ENCODE measurements at places on chromosomes 2 and 18.

DNA sequence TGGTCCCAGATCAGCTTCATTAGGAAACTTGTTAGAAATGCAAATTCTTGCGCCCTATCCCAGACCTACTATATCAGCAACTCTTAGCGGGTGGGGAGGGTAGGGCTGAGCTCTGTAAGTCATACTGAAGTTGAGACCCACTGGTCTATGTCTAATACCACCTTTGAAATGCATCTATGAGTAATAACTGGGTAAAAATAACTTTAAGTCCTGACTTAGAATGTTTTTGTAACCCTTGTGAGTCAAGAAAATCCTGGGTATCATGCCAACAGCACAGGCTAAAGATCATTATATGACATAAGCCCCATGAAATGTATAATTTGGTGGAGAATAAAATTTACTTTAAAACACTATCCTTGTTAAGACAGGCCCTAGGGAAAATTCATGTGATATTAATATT is 41.4 kb downstream of the PRKD3 start:
- DNase-seq = peak; percentile 82

GRCh38 chr2:224220586-224221255 is 181.2 kb downstream of the FAM124B start:
- peak; percentile 74 for DNase-seq

GRCh38 chr2:179020156-179020750 is 29.7 kb downstream of the CCDC141 start:
- DNase-seq = peak; percentile 47

- peak; percentile 93 for DNase-seq
Observed at GRCh38 chr2:220279372-220279771, 651.9 kb downstream of the SLC4A3 start.

GRCh38 chr2:205405752-205406151 is 276.5 kb upstream of the NRP2 start:
- DNase-seq = peak; percentile 17

- DNase-seq = no peak
Observed at GRCh38 chr2:142048581-142048980, 82.2 kb downstream of the LRP1B start.

DNA sequence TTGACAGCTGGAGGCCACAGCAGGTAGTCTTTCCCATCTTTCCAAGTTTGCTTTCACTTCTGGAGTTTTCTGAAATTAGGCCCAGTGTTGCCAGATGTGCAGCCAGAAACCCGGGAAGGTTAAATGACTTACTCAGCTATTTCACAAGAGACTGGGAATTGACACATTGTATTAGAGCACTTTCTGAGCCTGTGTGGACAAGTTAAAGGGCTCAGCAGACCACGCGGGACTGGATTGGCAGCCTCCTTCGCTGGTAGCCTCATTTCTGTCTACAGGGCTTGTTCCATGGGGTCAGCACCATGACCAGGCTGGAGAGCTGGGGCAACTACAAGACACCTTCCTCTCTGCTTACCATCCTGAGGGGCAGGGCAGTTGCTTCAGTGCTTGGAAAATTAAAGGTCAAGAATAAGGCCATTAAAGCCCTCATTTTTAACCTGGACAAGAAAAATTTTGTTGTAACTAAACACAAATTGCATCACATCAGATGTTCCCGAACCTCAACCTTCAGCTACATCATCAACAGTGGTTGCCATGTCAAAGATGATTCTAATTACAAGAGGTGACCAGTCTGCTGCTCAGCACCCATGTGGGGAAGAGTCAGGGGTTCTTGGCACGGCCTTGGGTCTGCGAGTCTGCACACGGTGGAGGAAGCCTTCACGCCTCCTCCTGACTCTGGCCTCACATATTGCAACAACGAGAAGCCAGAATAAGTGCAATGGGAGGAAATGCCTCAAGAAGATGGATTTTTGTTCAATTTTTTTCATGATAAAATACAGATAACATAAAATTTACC is 279.5 kb upstream of the RAB6C start:
- no peak for DNase-seq

GRCh38 chr2:113209011-113209645 is 35.4 kb downstream of the PSD4 start:
- peak; percentile 93 for DNase-seq

- no peak for DNase-seq
Observed at GRCh38 chr2:111210036-111210435, 89.3 kb downstream of the BCL2L11 start.

DNA sequence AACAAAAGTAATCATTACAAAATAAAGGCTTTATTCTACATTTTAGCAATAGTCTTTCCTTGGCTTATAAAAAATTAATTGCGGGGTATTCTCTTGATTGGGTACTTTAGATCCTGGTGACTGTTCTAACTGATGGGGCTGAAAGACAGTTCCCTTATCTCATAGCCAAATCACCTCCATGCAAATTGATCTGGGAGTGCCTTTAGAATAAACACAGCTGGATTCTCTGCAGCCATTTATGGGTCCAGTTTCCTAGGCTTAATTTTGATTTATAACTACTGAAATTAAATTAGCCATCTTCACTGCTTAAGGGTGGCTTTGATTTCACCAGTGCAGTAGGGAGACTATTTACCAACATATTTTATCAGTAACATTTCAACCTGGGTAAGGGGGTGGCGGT is 337.1 kb downstream of the NRXN1 start:
- DNase-seq = no peak

- no peak for DNase-seq
Observed at GRCh38 chr18:1653873-1654272, 749.2 kb downstream of the ADCYAP1 start.

DNA sequence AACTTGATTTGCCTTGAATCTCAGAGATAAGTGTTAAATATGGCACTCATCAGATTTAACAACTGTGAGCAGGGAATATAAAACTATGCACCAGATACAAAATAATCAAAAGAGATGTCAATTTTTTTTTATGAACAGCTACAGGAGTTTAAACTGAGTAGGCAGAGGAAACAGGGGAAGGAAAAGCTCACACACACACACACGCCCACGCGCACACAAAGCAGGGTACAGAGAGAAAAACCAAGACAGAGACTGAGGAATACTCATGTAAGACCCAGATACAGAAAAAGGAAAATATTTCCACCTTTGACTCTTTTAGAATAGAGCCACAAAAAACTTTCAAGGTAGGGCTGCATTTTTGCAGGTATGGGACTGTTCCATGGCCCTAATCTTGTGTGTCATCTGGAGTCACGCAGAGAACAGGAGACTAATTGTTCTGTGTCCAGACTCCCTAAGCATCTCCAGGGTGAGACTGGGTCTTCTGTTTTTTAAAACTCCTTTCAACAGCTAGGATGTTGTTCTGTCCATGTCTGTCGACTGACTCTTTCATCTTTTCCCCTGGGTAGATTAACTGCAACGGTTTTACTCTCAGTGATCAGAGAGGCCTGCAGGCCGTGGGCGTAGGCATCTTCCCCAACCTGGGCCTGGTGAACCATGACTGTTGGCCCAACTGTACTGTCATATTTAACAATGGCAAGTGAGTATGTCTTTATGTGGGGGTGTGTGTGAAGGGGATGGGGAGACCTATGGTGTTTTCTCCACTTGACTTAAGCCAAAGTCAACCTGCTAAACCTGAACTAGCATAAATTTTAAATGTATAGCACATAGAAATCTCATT is 23.0 kb downstream of the SMYD1 start:
- DNase-seq = no peak

GRCh38 chr2:228417956-228418355 is 236.5 kb upstream of the SPHKAP start:
- peak; percentile 55 for DNase-seq

DNA sequence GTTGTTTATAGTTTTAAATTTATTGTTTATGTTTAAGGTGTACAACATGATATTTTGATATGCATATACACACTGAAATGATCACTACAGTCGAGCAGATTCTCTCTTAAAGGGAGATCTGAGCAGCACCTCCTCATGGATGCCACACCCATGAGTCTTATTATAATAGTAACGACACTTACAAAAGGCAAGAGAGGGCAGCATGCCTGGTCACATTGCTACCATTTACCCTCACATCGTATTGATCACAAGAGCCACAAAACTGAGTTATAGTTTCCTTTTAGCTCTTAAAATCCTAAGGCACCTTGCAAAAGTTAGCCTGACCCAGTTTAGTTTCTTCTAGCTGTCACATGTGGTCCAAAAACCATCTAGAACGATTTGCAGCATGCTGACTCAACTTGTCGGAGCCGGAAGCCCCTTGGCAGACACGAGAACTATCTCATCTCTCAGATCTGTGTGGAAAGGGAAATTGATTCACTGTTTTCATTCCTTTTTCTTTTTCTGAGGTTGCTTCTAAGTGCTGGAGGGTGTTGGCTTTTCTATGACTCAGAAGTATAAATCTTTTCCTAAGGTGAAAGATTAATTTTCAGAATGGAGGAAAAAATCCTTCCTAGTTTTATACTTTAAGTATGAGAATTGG is 85.3 kb downstream of the CDC42EP3 start:
- peak; percentile 86 for DNase-seq

GRCh38 chr2:74347742-74348141 is 4.5 kb upstream of the SLC4A5 start:
- DNase-seq = no peak

DNA sequence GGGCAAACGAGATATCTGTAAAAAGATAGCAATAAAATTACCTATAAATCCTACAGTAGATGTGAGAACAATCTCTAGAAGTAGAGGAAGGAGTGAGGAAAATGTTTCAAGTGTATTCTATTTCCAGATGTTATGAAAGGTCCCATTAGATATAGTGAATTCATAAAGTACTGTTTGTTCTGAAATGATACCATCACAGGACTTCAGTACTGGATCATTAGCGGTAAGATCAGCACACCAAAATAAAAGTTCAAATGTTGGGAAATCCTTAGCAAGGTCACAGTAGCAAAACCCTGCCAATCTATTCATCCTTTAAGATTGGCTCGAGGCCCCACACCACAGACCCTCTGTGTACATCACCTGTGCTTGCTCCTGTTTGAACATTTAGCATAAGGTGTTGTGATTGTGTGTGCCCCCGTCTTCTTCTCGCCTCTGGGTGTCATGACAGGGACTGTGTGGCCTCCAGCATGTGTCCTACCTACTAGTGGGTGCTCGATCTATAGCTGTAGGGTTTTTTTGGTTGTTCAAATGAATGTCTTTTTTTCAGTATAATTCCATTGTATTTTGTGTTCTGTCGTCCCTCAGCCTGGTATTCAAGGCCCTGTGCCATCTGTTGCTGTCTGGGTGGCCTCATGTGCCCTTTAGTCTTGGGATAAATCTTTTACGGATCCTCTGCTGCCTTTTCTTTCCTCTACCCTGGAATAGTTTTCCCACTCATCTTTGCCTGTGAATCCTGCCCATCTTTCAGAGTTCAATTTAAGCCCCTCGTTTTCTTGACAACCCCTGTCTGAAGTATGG is 9.1 kb downstream of the MFSD6 start:
- no peak for DNase-seq

- DNase-seq = no peak
Observed at GRCh38 chr2:112143150-112143549, 5.0 kb downstream of the FBLN7 start.

DNA sequence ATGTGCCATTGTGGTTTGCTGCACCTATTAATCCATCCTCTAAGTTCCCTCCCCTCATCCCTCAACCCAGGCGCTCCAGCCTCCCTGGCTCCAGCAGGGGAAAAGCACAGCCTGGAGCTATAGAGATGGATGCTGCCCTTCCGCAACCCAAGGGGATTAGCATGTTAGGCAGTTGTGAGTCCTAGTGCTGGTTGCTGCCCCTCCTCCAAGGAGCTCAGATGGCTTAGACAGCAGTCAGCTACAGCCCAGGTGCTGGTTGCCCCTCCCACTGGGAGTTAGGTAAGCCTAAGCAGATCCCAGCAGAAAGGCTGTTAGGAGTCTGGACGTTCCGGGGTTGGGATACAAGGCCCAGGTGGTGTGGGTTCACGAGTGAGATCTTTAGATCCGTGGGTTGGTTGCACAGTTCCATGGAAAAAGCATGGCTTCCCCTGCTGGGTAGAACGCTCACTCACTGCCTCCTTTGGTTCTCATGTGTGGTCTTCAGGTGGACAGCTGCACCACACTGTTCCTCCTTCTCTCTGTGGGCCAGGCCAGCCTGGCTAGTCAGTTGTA is 446.1 kb downstream of the ZNF804A start:
- DNase-seq = no peak

DNA sequence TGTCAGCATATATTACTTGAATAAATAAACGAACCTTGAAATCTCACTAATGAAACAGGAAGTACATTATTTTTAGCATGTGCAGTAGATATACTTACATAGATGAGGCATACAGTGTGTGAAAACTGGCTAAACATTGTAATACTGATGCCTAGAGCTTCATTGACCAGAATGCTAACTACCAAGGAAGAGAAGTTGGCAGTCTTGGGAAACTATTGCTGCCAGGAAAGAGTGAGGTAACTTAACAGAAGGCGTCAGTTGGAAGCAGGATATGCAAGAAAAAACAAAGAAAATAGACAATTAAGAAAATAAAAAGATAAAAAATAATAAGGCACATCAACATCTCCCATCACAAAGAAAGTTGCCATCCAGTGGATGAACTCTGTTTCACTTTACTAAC is 963.0 kb downstream of the TDRD15 start:
- no peak for DNase-seq

- no peak for DNase-seq
Observed at GRCh38 chr18:40382197-40382596, 1572.8 kb upstream of the PIK3C3 start.

- DNase-seq = no peak
Observed at GRCh38 chr2:241248897-241249296, 60.4 kb downstream of the ANO7 start.

DNA sequence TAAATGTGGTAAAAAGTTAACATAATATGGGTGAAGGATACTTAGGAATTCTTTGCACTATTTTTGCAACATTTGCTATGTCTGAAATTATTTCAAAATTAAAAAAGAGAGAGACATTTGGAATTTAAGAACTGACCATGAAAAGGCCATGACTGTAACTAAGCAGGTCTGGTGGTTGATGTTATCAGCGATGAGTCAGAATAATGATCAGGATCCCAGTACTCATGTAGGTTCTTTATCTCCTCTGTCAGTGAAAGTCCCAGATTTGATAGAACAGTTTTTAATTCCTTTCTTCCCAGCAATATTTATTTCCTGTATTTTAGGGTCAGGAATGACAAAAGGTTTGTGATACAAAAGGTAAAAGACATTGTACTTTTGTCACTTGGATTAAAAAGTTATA is 242.4 kb upstream of the ZNF521 start:
- no peak for DNase-seq

GRCh38 chr2:65075605-65076344 is 19.6 kb downstream of the CEP68 start:
- no peak for DNase-seq

DNA sequence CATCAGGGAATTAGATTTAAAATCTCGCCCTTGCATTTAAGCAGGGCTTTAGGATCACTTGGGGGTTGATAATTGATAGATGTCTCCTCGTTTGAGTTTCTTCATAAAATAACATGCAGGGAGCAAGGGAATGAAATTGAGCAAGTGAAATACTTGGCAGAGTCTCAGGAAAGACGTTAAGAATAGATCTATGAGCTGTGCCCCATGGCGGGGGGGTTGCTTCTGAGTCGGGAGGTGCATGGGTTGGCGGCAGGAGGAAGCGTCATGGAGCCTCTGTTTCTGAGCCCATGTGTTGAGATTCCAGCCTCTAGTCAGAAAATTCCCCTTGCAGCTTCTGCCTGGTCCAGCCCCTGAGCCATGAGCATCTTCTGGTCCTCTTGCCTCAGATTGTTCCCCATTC is 82.0 kb downstream of the APOB start:
- no peak for DNase-seq

GRCh38 chr18:62329691-62330454 is 4.8 kb downstream of the TNFRSF11A start:
- DNase-seq = peak; percentile 90
